ENCODE measurements at places on chromosomes 1 and 21.

GRCh38 chr1:39575191-39576015 is 1.2 kb downstream of the PABPC4 start:
- peak overlapping the region; percentile 94 for H3K4me3 ChIP-seq
- H3K27me3 ChIP-seq = peaks cover 4% of the 10 kb centered on the region
- peak; percentile 70 for DNase-seq

GRCh38 chr21:42505090-42505726 is 8.4 kb upstream of the SLC37A1 start:
- H3K27ac ChIP-seq = no peak overlapping the region
- no peaks in the 10 kb centered on the region for H3K36me3 ChIP-seq
- no peaks in the 10 kb centered on the region for H3K27me3 ChIP-seq
- no peak for DNase-seq
- no peaks in the 10 kb centered on the region for H3K4me1 ChIP-seq

GRCh38 chr1:43265431-43265830 is 4.4 kb upstream of the TMEM125 start:
- DNase-seq = no peak
- H3K27ac ChIP-seq = no peak overlapping the region
- H3K36me3 ChIP-seq = peaks cover 28% of the 10 kb centered on the region
- peak overlapping the region; percentile 25 for H3K4me3 ChIP-seq
- peaks cover 2% of the 10 kb centered on the region for H3K4me1 ChIP-seq
- peaks cover 2% of the 10 kb centered on the region for H3K27me3 ChIP-seq

- peaks cover 4% of the 10 kb centered on the region for H3K4me1 ChIP-seq
- no peak overlapping the region for H3K27ac ChIP-seq
- H3K4me3 ChIP-seq = no peak overlapping the region
- no peaks in the 10 kb centered on the region for H3K36me3 ChIP-seq
- H3K27me3 ChIP-seq = peaks cover 2% of the 10 kb centered on the region
Measured at GRCh38 chr1:178607718-178608408, 95.0 kb downstream of the TEX35 start.

DNA sequence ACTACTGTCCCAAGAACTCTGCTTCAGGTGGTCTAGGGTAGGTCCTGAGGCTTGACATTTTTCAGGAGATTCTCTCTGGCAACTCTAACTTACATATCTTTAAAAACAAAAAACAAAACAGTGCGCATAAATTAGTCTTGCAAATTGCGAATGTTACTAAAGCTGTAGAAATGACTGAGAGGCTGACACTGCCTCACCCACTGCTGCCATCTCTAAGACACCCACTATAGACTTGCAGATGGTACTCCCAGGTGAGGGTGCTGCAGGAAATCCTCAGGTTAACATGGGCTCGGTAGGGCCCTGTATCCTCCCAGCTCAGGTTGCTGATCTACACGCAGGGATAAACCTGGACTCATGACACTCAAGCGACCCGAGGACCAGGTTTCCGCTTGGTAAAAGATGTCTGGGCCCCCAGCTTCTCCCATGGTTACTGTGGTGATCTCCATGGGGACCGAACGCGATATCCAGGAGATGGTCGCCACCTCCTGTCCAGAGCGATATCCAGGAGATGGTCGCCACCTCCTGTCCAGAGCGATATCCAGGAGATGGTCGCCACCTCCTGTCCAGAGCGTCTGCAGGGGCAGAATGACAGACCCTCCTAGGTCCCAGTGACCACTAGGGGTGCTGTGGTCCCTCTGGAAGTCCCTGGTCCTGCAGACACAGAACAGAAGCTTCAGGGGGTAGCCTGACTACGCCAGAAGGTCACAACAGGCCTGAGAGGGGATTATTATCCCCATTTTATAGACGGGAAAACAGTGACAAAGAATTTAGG is 16.2 kb upstream of the LY9 start:
- peak; percentile 42 for DNase-seq
- H3K36me3 ChIP-seq = no peaks in the 10 kb centered on the region
- H3K27me3 ChIP-seq = peaks cover 2% of the 10 kb centered on the region
- no peak overlapping the region for H3K27ac ChIP-seq
- no peaks in the 10 kb centered on the region for H3K4me1 ChIP-seq
- H3K4me3 ChIP-seq = no peak overlapping the region

Measured in glutamatergic neuron (in vitro differentiated cells).